ENCODE measurements at places on chromosomes 5 and 9.

DNA sequence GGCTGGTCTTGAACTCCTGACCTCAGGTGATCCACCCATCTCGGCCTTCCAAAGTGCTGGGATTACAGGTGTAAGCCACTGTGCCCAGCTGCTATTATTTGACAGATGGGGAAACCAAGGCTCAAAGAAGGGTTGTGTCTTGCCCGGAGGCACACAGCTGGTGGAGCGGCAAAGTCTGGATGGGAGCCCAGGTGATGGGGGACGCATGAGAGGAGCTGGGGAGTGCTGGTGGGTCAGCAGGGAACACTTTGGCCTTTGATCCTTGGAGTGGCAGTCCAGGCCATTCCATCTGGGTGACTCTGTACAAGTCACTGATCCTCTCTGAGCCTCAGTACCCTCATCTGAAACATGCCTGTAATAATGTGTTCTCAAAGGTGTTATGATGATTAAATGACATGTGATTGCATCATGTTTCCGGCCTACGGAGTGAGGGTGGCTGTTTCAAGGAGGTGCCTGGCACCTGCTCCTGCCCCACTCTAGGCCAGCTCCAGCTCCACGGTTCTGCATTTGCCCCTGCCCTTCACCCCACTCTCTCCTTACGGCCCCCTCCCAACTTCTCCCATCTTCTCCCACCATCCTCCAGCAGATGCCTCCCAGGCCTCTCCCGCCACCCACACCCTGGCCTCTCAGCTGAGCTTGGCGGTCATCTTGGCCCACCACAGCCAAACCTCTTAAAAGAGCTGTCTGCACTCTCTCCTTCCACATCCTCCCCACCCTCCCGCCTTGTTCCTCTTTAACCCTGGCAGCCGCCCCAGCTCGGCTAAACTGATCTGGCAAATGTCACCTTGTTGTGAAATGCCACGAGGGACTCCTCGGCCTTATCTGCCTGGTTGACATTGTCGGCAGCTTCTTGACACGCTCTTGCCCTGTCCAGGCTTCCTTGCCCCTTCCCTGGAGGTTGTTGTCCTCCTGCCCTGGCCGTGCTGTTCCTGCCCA is 5.5 kb upstream of the DBN1 start:
- DNase-seq, result no peak

DNA sequence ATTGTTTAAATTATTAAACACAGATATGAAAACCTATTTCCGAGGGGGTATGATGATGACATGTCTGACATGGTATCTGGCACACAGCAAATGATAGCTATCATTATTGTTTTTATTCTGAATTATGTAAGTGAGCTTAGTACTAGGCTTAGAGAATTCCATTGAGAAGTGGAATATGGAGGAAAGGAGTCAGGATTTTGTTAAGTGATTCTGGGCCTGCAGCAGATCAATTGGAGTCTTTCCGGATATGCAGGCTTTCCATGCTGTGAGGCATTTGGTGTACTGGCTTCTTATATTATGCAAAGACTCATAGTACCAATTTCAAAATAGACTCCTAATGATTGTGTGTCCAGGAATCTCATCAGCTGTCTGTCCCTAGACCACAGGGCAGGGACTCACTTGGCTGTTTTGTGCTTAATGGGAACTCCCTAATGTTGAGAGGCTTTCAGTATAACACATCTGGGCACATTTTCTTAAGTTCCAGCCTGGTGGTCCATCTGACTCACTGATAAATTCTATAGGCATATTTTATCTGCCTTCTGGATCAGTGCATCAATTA is 180.0 kb upstream of the KLF9 start:
- DNase-seq, result no peak

- DNase-seq, result no peak
Observed at GRCh38 chr5:144315994-144316634, 145.4 kb downstream of the KCTD16 start.

DNA sequence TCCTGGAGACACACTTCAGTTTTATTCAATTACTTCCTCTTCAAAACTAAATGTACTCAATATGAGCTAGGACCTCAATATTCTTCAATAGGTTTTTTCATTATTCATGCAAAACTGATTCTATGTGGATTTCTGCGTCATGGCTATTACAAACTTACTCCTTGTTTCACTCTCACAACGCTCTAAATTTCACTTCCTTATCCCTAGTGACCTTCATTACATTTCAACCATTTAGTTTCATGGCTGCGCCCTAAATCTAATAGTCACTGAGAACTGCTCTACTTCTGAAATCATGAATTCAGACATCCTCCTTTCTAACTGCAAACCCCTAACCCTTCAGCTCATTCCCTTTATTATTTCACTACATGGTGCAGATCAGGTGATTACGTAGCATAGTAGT is 93.9 kb downstream of the SLC25A46 start:
- DNase-seq, result no peak

DNA sequence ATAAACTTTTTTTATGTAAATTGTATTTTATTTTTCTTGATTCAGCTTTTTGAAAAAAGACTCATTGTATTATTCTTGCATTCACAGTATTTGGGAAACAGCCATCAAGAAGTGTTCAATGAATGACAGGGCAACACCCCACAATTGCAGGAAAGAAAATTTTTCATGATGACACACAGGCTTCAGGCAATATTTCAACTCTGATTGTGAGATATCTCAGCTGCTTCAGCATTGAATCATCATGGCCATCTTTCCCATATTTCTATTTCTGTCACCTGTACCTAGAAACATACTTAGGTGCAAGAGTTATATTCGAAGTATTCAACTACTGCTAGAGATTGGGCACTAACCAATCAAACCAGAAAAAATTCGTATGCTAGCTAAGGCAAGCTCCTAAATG is 446.0 kb downstream of the ISL1 start:
- DNase-seq, result no peak

DNA sequence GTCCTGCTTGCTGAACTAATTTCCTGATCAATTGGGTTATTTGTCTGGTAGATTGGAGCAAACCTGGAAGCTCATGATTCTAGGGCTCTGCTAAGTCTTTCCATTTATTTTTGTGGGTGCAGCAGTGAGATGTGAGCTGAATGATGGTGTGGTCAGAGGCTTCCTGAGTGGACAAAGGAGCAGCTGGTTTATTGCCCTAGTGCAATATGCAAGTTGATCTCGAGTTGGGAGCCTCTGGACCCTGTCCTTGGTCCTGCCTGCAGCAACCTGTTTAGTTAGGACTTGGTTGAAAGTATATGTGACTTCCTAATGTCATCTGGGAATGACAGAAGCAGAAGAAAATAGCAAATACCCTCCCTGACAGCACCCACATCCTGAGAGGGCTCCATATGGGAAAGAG is 4.2 kb upstream of the UNC5A start:
- no peak for DNase-seq

DNA sequence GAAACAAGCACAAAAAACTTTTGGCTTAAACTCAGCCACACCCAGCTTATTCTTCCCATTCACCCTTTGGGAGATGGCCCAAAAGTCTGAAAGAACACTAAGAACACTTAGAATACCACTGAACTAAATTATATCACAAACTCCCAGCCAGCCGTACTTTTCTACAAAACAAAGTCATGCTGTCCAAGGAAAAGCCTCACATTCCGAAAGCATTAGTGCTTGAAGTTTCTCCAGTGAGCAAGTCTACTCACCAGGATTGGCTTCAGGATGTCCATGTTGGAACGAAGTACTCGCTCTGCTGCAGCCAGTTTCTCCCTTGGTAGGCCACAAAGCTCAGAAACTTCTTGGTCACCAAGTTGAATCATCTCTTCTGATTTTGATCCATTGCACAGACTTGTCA is 69.7 kb downstream of the ABCA1 start:
- no peak for DNase-seq

DNA sequence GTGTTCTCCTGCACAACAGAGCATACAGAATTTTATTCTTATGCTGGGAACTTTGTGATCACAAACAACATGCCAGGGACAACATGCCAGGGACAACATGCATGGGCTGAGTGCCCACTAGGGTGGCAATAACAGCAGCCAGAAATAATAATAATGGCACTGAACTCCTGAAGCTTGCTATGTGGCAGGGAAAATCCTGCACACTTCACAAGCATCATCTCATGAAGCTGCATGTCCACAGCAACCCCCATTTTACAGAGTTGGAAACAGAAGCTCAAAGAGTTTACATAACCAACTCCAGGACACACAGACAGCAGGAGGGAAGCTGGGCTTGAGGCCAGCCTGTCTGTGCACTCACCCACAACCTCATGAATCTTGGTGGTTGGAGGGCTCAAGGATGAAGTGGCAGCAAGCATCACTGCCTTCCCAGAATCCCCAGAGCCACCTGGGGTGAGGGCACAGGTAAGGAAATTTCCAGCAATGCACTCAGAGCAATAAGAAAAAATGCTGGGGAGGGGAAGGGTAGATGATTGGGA is 111.4 kb downstream of the GABBR2 start:
- DNase-seq, result no peak

DNA sequence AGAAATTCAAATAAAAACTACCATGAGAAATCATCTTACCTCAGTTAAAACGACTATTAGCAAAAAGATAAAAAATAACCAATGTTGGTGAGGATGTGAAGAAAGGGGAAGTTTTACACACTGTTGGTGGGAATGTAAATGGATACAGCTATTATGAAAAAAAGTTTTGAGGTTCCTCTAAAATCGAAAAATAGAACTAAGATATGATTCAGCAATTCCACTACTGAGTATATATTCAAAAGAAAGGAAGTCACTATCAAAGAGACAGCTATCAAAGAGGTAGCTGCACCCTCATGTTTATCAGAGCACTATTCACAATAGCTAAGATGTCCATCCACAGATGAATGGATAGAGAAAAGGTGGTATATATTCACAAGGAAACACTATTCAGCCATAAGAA is 1888.4 kb downstream of the MAT2B start:
- no peak for DNase-seq

DNA sequence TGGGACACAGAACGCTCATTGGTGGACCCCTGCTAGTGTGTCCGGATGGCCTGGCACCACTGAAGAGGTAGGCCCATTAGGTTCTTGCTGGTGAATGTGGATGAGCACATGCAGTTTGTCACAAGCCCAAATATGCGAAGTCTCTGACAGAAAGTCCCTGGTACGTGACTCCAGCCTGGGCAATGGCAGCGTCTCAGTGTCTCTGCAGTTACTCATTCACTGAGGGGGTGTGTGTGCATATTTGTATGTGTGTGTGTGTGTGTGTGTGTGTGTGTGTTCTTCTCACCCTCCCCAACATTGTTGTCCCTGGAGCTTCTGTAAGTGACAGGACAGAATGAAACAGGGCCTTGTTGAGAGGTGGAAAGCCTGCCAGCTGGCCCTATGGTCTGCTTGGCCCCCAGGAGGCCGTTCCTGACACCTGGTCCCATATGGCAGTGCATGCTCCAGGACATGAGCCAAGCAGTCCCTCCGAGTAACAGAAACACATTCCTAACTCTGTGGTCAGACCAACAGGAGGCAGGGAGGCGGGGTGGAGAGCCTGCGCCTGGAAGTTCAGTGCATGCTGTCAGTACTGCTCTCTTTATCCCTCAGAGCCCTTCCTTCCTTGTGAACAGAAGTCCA is 169.9 kb downstream of the SLC28A3 start:
- no peak for DNase-seq

GRCh38 chr5:149995385-149996204 is 4.9 kb downstream of the TIGD6 start:
- DNase-seq, result no peak

DNA sequence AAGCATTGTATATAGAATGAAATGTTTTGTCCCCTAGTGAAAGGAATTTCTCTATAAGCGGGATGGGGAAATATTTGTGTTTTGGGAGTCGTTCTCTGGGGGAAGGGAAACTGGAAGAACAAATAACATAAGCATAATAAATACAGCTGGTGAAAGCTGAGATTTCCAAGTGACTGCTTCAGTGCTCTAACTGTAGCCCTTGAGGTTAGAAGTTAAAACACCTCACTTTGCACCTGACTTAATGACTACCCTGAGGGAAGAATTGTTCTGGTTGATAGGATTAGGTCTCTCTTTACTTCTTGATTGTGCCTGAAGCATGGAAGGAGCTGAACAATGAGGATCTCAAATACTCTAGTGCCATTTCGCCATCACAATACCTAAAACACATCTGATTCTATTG is 307.4 kb downstream of the MAN2A1 start:
- DNase-seq, result no peak

- DNase-seq, result no peak
Observed at GRCh38 chr9:121568343-121569265, 69.0 kb upstream of the GGTA1 start.

DNA sequence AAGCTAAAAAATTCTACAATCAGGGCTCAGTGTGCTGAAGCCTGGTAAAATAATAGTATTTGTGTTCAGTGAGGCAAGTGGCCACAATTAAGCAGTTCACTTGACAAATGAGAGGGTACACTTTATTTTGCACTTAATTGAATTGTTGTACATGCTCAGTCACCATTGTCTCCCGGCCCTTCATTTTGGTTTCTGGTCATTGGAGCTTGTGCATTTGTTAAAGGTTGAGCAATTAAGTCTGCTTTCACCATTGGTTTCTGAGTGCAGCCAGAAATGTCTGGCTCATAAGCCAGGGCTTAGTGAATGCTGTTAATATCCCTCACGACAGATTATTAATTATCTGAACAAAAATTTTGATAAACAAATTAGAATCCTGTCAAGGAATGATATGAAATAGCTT is 89.6 kb downstream of the PRDM6 start:
- DNase-seq, result no peak

- DNase-seq, result no peak
Observed at GRCh38 chr9:14379280-14379679, 65.3 kb upstream of the NFIB start.

- no peak for DNase-seq
Observed at GRCh38 chr5:158880483-158881001, 219.2 kb downstream of the EBF1 start.

DNA sequence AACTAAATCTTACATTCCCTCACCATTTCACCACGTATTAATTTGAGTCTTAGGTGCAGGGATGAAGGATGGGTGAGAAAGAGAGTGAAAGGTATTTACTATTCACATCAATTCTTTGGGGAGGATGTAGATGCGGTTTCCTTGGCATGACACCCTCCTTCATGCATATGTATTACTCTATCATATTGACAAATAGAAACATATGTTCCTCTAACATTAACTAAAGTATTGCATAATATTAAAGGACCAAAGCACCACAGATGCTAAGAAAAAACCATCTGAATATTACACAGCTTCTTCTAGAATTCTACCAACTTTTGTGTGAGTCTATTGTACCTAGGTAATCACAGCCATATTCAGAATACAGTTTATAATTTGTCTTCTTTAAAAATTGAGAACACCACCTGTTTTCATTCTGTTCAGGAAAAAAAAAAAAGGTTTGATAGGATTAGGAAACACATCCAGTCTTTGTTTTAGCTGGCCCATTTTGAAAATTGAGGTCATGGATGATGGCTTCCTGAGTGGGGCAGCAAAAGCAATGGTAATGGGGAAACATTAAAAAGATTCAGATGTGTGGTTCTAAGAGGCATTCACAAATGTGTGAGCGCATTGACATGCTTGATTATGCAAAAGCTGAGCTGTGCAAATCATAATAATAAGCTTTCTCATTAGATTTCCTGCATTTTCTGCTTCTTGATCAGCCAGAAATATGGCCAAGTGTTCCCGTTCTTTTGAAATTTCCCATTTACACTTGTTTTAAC is 1011.5 kb upstream of the NUDT12 start:
- no peak for DNase-seq

GRCh38 chr5:6737043-6737941 is 24.1 kb downstream of the TENT4A start:
- DNase-seq, result no peak

All from activated naive CD4-positive, alpha-beta T cell (primary cell).